ENCODE measurements at places on chromosomes 1 and 21.

DNA sequence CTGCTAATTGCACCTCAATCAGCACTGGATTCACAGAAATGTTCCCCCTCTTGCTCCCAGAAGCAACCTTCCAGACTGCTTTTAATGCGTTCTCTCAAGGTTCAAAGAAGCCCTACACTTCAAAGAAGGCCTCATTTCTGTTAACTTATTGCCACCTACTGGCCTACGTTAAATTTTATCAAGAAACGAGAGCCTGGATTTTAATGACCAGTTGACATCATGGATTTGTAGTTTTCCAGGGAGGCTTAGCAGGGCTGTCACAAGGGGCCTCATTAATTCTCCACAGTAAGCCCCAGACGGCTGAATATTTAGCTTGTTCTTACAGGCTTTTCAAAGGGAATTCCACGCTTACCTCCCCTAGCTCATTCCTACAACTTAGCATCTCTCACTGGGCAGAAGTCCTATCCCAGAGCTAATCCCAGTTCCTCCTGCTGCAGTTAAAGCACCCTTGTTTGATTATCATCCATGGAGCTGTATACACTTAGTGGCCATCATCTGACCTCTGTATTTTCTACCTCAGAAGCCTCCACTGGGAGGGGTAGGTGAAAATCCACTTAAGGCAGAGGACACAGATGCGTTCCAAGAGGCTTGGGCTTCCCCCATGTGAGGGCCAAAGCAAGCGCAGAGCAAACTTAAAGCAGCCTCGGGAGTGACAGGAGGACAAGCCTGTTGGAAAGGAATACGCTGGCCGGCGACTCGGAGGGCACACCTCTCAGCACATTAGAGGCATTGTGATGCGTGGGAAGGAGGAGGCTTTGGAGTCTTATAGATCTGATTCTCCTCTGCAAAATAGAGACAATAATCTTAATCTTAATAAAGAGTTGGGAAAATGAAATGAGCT lies 32.2 kb upstream of the CYP4X1 start:
- no peak for DNase-seq

GRCh38 chr1:204241050-204241449 lies 27.3 kb upstream of the GOLT1A start:
- no peak for DNase-seq

DNA sequence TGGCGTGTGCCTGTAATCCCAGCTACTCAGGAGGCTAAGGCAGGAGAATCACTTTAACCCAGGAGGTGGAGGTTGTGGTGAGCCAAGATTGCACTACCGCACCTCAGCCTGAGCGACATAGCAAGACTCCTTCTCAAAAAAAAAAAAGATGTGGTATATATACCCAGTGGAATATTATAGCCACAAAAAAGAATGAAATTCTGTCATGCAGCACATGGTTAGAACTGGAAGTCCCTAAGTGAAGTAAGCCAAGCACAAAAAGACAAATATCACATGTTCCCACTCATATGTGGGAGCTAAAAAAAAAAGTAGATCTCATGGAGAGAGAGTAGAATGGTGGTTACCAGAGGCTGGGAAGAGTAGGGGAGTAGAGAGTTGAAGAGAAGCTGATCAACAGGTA lies 18.7 kb downstream of the PSMB4 start:
- DNase-seq = no peak

- no peak for DNase-seq
Observed at GRCh38 chr1:34113362-34113761, 51.7 kb downstream of the CSMD2 start.

GRCh38 chr21:45252448-45252925 lies 35.2 kb downstream of the POFUT2 start:
- no peak for DNase-seq

- DNase-seq = no peak
Observed at GRCh38 chr1:229699613-229700267, 73.7 kb downstream of the URB2 start.

DNA sequence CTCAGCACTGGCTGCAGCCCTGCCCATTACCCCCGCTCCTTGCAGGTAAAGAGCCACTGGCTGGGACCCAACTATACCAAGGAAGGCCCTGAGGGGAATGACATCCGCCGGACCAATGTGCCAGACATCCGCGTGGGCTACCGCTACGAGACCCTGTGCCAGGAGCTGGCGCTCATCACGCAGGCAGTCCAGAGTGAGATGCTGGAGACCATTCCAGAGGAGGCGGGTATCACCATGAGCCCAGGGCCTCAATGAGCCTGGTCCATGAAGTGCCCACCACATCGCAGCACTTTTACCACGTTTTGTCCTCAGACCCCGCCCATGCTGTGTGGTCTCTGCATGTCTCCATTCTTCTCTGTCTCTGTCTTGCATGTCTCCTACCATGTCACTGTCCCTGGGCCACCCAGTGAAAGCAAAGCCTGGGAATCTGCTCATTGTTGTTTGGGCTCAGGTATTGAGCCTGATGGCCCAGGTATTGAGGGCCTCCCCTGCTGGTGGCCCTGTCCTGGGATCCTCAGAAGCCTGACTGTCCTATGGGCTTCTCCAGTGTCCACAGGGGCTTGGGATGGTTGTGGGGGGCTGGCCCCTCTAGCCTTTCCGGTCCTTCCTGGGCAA lies 11.4 kb downstream of the AMPD2 start:
- DNase-seq = no peak

DNA sequence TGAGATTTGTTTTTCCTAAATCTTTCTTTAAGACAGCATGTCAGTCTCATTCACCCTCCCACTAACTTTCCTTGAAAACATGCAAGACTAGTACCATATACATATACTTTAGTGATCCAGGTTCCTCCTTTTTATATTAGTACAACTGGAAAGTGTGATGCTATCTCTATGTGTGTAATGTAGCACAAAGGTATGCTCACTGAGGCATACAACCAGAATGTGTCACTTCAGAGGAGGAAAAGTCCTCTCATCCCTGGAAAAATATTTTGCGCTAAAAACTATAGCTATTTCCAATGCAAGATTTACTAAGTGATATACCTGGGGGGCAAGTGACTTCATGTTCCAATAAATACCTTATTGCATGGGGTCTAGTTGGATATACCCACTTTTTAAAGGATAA lies 45.9 kb downstream of the BARHL2 start:
- DNase-seq = no peak

- no peak for DNase-seq
Observed at GRCh38 chr1:2800664-2801045, 838 bp downstream of the TTC34 start.
